ENCODE measurements at places on chromosomes 2 and 18.

- DNase-seq: no peak
Observed at GRCh38 chr2:2116657-2117056, 214.4 kb downstream of the MYT1L start.

DNA sequence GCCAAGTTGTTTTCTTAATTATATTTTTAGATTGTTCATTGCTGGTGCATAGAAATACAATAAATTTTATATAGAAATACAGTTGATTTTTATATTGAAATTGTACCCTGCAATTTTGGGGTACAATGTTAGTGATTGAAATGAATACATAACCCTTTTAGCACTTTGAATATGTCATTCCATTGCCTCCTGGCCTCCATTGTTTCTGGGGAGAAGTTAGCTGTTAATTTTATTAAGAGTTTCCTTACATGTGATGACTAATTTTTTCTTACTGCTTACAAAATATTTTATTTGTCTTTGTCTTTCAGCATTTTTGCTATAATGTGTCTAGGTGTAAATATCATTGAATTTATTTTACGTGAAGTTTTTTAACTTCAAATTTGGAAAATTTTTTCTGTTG, 176.5 kb upstream of the DCC start:
- DNase-seq: no peak

GRCh38 chr2:179543361-179543901, 278.8 kb upstream of the SESTD1 start:
- DNase-seq: no peak

DNA sequence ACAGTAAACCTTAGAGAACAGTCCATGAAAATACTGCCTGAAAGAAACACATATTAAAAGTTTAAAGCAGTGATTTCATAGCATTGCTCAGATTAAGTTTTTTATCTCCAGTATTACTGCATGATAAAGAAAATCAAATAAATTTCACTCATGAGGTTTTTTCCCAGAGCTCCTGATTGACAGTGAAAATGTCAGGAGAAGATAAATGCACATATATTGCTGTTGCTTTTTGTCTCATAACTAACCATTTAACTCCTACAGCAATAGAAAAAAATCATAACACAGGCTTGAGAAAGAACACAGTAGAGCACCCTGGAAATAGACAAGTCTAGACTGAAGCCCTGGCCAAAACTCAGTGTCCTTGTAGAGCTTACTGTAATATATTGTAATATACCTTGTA, 391.0 kb downstream of the TMX3 start:
- DNase-seq: no peak

DNA sequence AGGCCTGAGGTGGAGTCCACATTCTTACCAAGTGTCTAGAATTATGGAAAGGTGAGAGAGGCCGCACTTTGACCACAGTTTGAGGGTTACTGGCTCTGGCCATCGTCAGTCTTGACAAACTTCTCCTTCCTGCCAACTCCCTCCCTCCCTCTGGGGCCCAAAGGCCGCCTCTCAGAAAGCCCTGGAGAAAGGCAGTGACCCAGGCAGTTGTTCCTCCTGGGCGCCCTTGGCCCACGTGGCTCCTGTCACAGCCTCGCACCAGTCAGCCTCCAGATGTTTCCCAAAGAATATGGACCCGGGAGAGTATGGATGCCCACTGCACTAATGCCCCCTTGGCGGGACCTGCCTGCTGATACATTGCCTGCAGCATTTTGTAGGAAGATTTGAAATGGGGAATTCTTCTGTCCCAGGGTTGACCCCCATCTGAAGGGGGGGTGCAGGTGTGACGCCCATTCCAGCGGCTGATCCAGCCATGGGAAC, 61.7 kb downstream of the ASB1 start:
- no peak for DNase-seq

GRCh38 chr18:5461041-5461440, 82.8 kb downstream of the EPB41L3 start:
- DNase-seq: no peak

DNA sequence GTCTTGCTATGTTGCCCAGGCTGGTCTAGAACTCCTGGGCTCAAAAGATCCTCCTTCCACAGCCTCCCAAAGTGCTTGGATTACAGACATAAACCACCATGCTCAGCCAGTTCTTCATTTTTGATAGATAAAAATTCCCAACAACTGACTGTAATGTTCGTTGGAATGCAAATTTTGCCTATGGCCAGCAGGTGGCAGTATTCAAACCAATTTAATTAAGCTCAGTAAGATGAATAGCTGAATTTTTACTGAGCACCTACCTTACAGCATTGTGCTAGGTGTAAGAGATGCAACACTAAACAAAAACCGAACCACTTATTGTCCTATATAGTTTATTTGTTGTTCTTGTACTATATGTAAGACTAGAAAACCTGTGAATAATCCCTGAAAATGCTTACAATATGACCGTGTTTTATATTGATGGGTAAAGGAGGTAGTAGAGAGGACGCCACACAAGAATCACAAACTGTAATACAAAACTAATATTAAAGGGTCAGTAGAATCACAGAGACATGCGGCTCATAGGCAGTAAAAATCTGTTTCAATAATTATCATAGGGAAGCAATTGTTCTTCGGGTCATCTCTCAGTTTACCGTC, 8.2 kb upstream of the TMEM182 start:
- no peak for DNase-seq

GRCh38 chr2:72887740-72888437, 681 bp downstream of the SPR start:
- DNase-seq: peak; percentile 44

- DNase-seq: no peak
Observed at GRCh38 chr2:120771111-120771780, 35.6 kb downstream of the GLI2 start.

Data from stimulated activated CD4-positive, alpha-beta T cell treated with anti-CD3 and anti-CD28 coated beads, Interleukin-4, amount 100 ng/mL, for 48 hours (primary cell).